Left renal cortex interstitium (tissue), 4 donors: ENCODE measurements at places on chromosomes 3 and 15. TPM values are rescaled to one million over a fixed set of nuclear protein-coding genes. Genes with fewer than 3 reads are reported as not detected.

The PIK3CA gene
- 29.7 TPM for polyA plus RNA-seq

The SKIC8 gene
- polyA plus RNA-seq: 111 TPM

DNA sequence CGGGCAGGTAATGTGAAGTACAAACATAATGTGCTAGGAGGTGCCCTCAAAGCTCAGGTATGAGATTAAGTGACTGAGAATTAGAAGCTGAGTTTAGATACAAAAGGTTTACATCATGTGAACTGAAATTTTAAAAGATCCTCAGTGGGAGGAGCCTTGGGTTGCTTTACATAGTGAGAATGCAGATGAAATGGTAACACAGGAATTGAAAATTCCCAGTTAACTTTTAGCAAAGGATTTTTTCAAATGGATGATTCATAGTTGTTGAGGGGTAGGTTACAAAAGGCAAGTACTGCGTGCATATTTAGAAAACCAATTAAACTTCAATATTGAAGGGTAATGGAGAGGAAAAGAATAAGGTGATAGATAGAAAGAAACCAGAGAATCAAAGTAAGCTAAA, 157.3 kb downstream of the PLCH1 start:
- DNase-seq: no peak

GRCh38 chr15:49706805-49707204, 86.0 kb downstream of the DTWD1 start:
- DNase-seq: no peak

DNA sequence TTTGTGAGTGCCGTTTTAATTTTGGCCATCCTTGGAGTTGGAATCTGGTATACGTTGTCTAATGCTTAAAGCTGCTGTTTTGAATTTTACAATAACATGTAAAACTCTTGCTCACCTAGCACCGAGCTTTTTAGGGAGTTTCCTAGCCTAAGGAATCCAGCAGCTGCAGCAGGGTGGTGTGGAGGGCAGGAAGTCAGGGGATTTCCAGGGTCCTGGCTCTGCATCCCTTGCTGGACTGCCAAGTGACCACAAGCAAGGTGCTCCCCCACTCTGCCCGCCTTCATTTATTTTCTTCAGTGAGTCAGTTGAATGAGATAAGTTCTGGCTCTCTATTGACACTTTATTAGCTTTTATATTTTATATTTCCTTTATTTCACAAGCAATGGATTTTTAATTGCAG, 113.7 kb downstream of the ATG7 start:
- no peak for DNase-seq

- DNase-seq: no peak
Observed at GRCh38 chr3:159919873-159920272, 68.8 kb upstream of the IL12A start.

The PIGB gene
- polyA plus RNA-seq: 25.2 TPM

- no peak for DNase-seq
Observed at GRCh38 chr3:109278546-109278945, 37.8 kb downstream of the DPPA2 start.

The SGO1 gene
- 7.8 TPM for polyA plus RNA-seq

GRCh38 chr15:95669146-95669922, 661.2 kb upstream of the NR2F2 start:
- peak; percentile 41 for DNase-seq

- no peak for DNase-seq
Observed at GRCh38 chr3:15601046-15601398, 347 bp downstream of the HACL1 start.

GRCh38 chr3:49855662-49856061, 702 bp downstream of the TRAIP start:
- no peak for DNase-seq

DNA sequence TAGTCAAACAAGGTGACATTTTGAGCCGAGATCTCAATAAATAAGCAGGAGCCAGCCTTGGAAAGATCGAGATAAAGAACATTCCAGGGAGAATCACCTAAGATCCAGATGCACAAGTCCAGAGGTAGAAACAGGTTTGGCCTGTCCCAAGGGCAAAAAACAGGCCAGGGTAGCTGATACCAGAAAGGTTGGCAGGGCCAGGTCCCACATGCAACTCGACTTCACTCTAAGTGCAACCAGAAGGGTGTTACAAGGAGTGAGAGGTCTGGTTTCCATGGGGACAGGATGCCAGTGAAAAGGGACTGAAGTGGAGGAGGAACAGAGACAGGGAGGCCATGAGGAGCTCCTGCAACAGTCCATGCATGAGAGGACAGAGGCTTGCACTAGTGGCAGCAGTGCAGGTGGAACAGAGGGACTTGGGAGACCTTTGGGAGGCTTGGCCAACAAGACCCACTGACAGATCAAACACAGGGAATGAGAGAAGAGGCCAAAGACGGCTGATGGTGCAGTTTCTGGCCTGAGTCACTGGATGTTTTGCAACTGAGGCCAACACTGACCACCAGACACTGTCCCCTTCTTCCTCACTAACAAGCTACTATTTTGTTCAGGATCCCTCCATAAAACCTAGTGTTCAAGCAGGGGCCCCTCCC, 5.2 kb downstream of the TPRA1 start:
- no peak for DNase-seq

The ERICH6 gene
- polyA plus RNA-seq: 0.76 TPM

DNA sequence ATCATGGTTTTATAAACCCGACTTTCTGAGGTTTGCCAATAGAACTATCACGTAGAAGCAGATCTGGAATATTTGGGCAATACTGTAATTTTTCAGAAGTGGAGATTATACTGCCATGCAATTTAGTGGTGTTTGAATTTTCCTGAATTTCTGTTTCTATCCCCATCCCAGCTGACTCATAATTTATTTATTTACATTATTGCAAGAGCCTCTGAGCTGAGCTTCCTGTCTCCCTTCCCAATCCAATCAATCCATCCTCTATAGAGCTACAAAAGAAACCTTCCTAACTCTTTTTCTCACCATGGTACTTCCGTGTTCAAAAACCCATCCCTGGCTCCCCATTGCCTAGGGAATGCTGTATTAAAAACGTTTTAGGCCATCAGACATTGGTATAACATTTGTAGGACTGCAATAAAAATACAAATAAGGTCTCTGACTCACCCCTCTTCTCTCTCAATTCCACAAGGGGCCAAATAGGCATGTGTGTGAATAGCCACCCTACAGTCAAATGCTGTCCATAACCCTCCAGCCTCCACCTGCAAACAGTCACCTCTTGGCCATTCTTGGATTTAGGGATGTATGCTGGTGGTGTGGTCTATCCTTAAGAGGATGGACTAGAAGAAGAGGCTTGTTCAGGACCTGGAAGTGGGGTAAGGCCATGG, 190.7 kb downstream of the CD47 start:
- no peak for DNase-seq

The GOLGA6L7 gene
- polyA plus RNA-seq: 1.4 TPM

DNA sequence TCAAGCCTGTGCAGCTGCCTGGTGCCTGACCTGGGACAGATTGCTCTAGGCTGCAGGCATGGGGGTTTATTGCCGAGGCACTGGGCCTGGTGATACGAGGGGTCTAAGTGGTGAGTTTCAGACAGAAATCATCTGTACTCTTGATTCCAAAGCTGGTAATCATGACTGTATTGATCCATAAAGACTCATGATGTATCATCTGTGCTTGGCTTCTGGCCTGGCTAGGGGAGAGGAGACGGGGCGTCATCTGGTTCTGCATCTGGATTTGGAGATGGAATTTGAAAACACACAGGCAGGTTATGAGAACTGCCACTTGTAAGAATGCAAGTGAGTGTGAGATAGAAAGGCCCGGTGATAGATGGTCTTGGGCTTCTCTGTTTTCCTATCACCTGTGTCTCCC, 337.4 kb upstream of the C2CD4B start:
- no peak for DNase-seq

GRCh38 chr3:27533718-27534573, 49.8 kb upstream of the SLC4A7 start:
- DNase-seq: no peak

GRCh38 chr15:77340245-77340644, 79.7 kb downstream of the PEAK1 start:
- DNase-seq: no peak

- peak; percentile 55 for DNase-seq
Observed at GRCh38 chr15:98727115-98728040, 79.0 kb downstream of the IGF1R start.
